C1 segment of cervical spinal cord (tissue), 14 donors: ENCODE measurements at places on chromosomes 5 and 9.

DNA sequence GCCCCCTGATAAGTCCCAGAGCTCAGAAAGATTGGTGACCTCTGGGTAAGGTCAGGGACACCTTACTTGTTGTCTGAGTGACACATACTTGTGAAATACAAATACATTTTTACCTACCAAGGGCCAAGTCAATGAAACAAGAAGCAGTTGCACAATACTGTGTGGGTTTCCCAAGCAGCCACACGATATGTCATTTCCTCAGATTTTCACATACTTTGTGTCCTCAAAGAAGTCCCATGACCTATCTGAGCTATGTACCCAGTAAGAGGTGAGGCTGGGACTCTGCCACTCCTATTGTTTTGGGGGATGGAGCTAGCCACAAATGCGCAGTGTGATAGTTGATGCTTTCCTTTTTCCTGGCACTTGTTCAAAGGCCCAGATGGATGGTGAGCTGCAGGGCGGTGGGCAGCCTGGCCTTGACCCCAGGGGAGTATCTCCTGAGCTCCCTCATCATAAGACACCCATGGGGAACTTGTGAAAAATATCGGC lies 4.8 kb upstream of the SLC25A51 start:
- no peak for DNase-seq

GRCh38 chr5:24363789-24364481 lies 280.8 kb downstream of the CDH10 start:
- DNase-seq, result no peak

DNA sequence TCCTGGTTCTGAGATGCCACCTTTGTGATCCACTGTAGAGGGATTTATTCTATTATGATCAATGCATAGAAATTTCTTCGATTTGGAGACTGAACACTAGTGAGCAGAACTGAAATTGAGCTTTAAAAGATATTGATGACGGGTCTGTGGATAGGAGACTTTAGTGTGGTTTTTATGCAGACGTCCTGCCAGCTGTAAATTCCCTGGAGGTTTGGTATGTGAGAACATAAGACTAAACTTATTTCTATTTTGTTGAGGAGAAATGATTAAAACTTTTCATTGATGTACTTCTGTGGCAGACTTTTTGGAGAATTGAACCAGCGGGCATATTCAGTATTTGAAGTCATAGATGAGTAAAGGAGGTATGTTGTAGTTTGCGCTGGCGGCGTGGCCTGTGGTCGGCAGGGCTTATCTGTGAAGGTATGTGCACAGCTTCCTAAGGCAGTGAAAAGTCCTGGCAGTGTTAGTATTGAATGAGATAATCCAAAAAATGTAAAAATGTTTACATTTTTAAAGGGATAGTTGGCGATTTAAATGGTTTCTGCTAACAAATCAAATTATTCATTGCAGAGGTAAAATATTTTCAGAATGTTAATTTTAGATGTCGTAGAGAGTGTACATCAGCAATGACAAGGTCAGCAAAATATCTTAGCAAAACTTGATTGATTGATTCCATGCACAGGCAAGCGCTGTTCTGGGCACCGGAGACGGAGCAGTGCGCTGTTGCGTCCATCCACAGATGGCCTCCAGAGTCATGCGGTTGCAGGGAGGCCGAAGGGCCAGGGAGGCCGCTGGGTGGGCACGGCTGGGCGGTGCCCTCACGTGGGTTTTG lies 20.4 kb downstream of the TENT4A start:
- DNase-seq, result no peak

GRCh38 chr9:122463828-122464632 lies 13.7 kb downstream of the OR1J1 start:
- DNase-seq, result no peak

- no peak for DNase-seq
Observed at GRCh38 chr5:56699538-56699937, 115.8 kb upstream of the MAP3K1 start.

- no peak for DNase-seq
Observed at GRCh38 chr5:18090177-18090576, 455.9 kb downstream of the TAF11L14 start.

- no peak for DNase-seq
Observed at GRCh38 chr5:127942246-127943060, 141.1 kb upstream of the SLC12A2 start.

GRCh38 chr5:118956727-118957126 lies 31.6 kb downstream of the DTWD2 start:
- DNase-seq, result no peak

GRCh38 chr5:94310833-94311232 lies 307.6 kb downstream of the KIAA0825 start:
- DNase-seq, result no peak

DNA sequence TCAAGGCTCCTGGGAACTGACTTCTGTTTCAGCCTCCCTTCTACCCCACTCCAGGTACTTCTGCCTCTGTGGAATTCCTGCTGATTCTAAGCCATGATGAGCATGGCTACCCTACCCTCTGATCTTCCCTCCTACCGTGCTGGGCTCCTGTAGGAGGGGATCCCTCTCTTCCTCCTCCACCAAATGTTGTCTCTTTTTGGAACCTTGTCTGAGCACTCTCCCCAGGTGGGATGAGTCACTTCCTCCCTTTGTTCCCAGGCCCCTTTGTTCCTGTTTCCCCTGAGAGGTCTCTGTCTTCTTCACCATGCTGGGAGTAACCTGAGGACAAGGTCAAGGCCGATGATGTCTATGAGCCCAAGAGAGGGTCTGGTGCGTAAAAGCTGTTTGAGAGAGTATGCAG lies 213.2 kb downstream of the GABBR2 start:
- DNase-seq, result no peak

DNA sequence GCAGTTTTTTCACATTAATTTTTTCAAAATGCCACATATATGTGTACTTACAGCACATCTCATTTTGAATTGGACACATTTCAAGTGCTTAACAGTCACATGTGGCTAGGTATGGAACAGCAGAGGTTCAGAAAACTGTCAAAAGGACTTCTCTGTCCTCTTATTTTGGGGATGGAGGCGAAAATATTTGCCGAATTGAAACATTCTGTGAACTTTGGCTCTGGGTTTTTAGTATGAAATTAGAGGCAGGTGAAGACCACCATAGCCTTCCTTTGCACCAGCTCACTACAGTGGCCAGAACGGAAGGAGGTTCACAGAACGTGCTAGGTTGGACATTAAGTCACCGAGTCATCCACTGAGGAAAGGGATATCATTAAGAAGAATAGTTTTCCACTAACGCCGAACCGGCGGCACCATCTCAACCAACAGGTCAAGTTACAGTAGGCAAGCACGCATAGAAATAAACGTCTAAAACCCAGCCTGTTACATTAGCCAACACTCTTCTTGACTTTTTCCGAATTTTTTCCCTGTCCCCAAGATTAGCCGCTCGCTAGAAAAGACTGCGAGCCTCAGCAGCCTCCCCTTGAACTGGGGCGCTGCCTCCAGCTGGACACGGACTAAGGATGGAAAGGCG lies 1.8 kb upstream of the TLE4 start:
- DNase-seq, result no peak

DNA sequence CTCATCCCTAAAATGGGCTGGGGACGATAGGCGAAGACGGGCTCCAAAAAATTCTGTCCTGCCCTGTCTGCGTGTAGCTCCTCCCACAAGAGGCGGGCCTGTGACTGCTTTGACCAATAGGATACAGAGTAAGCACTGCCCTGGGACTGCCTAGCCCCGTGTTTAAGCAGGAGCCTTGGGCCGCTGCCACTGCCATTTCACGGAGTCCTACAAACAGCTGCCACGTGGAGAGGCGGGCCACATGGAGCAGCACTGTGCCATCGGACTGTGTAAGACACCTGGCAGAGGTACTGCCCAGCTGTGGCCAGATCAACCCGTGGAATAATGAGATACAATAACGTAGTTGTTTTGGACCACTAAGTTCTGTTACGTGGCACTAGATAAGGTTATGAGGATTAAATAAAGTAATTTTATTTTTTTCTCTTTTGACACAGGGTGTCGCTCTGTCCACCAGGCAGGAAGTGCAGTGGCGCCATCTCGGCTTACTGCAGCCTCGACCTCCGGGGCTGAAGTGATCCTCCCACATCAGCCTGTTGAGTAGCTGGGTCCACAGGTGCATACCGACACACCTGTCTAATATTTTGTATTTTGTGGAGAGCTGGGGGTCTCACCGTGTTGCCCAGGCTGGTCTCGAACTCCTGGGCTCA lies 87.2 kb downstream of the LMNB1 start:
- no peak for DNase-seq

- no peak for DNase-seq
Observed at GRCh38 chr5:172688349-172689217, 47.5 kb downstream of the NEURL1B start.

DNA sequence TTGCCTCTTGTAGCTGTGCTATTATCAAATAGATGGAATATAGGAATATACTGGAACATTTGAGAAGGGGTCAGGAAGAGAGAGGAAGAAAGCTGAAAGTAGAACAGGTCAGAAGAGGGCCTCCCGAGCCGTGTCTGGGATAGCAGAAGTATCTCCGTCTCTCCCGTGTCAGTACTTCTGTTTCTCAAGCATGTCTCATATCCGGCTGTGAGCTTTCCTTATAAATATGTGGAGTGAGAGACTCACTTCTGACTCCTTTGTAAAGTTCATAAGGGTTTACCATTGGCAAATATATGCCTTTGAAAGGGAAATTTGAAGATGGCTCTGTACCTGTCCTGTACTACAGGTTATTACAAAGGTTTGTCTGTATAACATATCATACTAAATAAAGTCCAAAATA lies 50.3 kb downstream of the MOCS2 start:
- DNase-seq, result no peak

- DNase-seq, result no peak
Observed at GRCh38 chr5:133820507-133820906, 147.9 kb downstream of the C5orf15 start.
